ENCODE measurements at places on chromosomes 2 and 18. TPM values are rescaled to one million over a fixed set of nuclear protein-coding genes. Genes with fewer than 3 reads are reported as not detected.

DNA sequence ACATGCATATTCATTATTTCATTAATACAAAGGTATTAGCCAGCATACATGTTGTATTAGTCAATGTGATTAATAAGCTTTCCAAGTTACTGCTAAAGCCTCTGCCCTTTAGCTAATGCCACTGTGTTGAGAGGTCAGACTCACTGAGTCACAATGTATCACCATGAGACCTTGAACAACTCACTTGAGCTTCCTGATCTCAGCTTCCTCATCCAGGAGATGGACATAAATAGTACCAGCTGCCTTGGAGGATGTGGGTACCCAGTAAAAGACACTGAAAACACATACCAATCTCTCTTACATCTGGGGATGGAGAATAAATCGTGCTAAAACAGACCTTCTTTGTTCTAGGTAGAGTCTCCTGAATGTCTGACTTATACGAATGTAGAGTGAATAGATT, 224.6 kb downstream of the EPHA4 start:
- no peaks in the 10 kb centered on the region for H3K36me3 ChIP-seq
- H3K27ac ChIP-seq = no peak overlapping the region
- no peaks in the 10 kb centered on the region for H3K4me1 ChIP-seq
- no peak overlapping the region for H3K4me3 ChIP-seq

- no peaks in the 10 kb centered on the region for H3K27me3 ChIP-seq
- no peak for DNase-seq
- H3K36me3 ChIP-seq = peaks cover 10% of the 10 kb centered on the region
- peaks cover 77% of the 10 kb centered on the region for H3K4me1 ChIP-seq
These were observed 11.2 kb downstream of the NABP1 start for GRCh38 chr2:191688934-191689695.

GRCh38 chr18:24161304-24161703, 22.4 kb downstream of the CABYR start:
- H3K4me3 ChIP-seq = no peak overlapping the region
- no peak overlapping the region for H3K27ac ChIP-seq
- peaks cover 5% of the 10 kb centered on the region for H3K4me1 ChIP-seq
- H3K27me3 ChIP-seq = no peaks in the 10 kb centered on the region
- no peaks in the 10 kb centered on the region for H3K36me3 ChIP-seq
- DNase-seq = no peak

DNA sequence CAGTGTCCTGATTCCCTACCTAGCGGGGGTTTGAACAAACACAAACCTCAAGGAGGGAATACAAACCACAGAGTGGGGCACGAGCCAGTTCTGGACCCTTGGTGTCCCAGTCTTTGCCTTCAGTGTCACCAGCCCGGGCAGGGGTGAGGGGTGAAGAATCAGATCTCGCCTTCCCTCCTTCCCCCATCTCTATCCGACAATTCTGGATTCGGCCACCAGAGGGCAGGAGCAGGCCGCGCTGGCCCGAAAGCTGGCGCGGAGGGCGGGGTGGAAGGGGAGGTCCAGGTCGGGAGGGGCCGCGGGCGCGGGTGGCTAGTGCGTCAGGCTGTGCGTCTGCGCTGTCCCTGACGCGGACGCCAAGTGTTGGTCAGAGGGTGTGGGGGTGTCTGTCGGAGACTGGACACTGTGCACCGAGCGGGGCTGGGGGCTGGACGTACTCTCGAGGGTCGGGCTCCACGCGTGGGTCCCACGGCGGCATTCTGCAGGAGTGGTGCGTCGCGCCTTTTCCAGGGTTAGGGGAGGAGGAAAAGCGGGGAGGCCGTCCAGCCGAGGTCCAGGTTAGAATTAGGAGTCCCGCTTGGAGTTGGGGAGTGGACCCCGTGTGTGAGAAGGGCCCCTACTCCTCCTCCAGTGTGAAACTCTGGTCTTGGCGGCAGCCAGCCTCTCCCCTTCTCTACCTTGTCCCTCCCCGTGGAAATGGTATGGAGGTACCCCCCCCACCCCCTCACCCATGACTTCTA, 2.9 kb upstream of the CRYBA2 start:
- peaks cover 18% of the 10 kb centered on the region for H3K4me1 ChIP-seq
- no peak overlapping the region for H3K27ac ChIP-seq

GRCh38 chr2:237026981-237027711, 58.5 kb upstream of the COPS8 start:
- H3K27ac ChIP-seq = no peak overlapping the region
- H3K4me1 ChIP-seq = no peaks in the 10 kb centered on the region
- DNase-seq = peak; percentile 31
- peaks cover under 1% of the 10 kb centered on the region for H3K27me3 ChIP-seq

- no peaks in the 10 kb centered on the region for H3K27me3 ChIP-seq
- H3K27ac ChIP-seq = no peak overlapping the region
- no peak overlapping the region for H3K4me3 ChIP-seq
These were observed 210.9 kb upstream of the SP5 start for GRCh38 chr2:170503971-170504809.

DNA sequence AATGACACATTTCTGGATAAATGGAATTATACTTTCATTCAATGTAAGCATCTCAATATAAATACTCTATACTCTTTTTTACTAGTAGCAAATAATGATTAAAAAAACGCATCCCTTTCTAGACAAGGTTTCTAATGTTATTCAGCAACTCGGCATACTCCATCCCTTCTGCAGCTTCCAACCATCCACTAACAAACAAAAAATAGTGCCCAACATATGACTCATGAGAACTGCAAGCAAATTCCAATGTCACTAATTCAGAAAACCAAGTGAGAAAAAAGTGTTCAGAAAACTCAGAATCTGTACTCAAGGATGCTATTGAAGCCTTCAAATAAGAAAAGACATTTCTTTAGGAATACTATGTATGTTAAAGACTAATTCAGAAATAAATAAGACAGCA, 140.0 kb downstream of the BAZ2B start:
- no peaks in the 10 kb centered on the region for H3K27me3 ChIP-seq
- H3K4me1 ChIP-seq = no peaks in the 10 kb centered on the region
- DNase-seq = no peak
- no peak overlapping the region for H3K4me3 ChIP-seq
- peaks cover 3% of the 10 kb centered on the region for H3K36me3 ChIP-seq

- H3K36me3 ChIP-seq = no peaks in the 10 kb centered on the region
- H3K27ac ChIP-seq = peak overlapping the region; percentile 77
- H3K4me3 ChIP-seq = no peak overlapping the region
- no peak for DNase-seq
These were observed 139.9 kb upstream of the DNMT3A start for GRCh38 chr2:25481381-25482300.

- H3K4me3 ChIP-seq = no peak overlapping the region
- DNase-seq = no peak
- no peaks in the 10 kb centered on the region for H3K36me3 ChIP-seq
These were observed 21.1 kb downstream of the PER2 start for GRCh38 chr2:238267341-238267710.

DNA sequence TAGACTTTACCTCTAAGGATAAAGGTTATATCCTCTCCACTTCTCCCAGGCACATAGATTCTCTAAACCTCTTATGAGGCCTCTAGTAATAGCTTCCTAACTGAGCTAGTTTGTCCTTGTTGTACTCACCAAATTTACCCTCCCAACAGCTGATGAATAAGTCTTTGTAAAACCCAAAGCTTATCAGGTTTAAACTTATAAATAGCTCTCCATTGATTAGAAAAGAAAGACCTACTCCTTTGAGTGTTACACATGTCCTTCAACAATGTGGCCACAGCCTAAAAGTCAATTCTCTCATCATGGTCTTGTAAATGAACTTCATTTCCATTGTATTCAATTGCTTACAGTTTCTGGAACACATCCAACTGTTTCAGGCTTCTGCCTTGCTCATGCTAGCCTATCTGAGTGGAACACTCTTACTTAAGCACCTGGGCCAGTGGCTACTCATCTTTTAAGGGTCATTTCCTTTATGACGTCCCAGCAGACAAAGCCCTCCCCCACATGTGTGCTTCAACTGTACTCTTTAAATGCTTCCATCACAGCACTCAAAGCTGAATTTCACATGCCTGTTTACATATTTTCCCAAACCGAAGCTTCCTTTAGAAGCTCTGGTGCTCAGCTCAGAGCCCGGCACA, 131.6 kb downstream of the CDH2 start:
- H3K36me3 ChIP-seq = no peaks in the 10 kb centered on the region
- no peak overlapping the region for H3K27ac ChIP-seq
- no peaks in the 10 kb centered on the region for H3K4me1 ChIP-seq
- no peak overlapping the region for H3K4me3 ChIP-seq
- H3K27me3 ChIP-seq = no peaks in the 10 kb centered on the region

DNA sequence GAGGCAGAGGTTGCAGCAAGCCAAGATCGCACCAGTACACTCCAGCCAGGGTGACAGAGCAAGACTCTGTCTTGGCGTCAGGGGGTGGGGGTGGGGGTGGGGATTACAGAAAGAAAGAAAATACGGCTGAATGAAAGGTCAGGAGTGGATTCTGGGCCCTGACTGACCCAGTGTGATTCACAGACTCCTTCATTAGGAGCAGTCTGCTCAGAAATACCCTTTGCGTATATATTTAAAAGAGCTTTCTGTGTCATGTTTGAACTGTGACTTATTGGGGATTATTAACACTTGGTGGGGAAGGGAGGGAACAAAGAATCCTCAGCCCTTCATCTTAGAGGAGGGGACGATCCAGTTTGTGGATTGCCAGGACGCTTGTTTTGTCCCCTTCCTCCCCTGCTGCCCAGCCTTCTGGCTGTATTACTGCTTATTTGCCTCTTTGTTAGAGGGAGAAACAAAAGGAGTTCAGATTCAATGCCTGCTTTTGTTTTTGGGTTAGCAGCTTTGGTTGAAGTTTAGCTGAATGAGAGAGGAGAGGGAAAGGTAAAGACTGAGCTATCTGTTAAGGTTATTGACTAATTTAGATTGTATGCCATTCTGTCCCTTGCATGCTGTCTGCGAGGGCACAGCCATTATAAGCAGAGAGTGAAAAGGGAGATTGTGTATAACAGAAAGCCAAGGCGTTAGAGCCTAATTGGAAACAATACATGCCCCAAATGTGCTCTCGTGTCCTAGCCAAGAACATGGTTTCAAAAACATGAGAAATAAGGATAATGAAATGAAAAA, 118.3 kb downstream of the FMNL2 start:
- H3K4me1 ChIP-seq = no peaks in the 10 kb centered on the region
- H3K36me3 ChIP-seq = no peaks in the 10 kb centered on the region
- H3K4me3 ChIP-seq = no peak overlapping the region
- peaks cover 20% of the 10 kb centered on the region for H3K27me3 ChIP-seq
- DNase-seq = no peak

DNA sequence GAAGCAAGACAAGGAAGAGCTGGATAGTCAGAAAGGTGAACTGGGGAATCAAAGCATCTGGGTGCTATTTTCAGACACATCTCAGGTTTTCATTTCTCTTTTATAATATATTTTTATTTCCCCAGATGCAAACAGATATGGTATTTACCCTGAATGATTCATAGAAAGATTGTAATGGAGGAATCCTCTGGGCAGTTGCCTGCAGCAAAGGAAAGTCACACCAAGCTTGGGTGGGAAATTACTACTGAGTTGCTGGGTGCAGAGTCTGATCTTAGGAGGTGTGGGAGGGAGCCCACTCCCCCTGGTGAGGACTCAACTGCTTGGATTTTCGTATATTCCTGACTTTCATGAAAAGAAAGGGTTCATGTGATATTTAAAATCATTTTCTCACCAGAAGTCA, 2.1 kb downstream of the EFR3B start:
- no peak for DNase-seq
- no peaks in the 10 kb centered on the region for H3K36me3 ChIP-seq
- H3K4me3 ChIP-seq = peak overlapping the region; percentile 72
- peaks cover 45% of the 10 kb centered on the region for H3K4me1 ChIP-seq
- peaks cover 61% of the 10 kb centered on the region for H3K27me3 ChIP-seq

DNA sequence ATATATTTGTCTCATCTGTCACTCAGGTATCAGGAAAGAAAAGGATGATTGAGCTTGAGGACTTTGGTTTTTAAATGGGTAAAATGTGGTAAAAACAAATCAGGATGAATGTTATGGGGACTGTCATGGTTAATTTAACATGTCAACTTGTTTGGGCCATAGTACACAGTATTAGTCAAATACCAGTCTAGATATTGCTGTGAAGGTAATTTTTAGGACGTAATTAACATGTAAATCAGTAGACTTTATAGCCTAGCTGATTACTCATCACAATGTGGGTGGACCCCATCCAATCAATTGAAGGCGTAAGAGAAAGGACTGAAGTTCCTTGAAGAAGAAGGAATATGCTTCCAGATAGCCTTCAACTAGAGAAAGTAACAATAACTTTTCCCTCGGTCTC, 275.7 kb upstream of the ZNF804A start:
- no peak for DNase-seq
- no peaks in the 10 kb centered on the region for H3K4me1 ChIP-seq
- no peaks in the 10 kb centered on the region for H3K27me3 ChIP-seq
- no peaks in the 10 kb centered on the region for H3K36me3 ChIP-seq

GRCh38 chr18:68985172-68985820, 187.4 kb downstream of the CCDC102B start:
- H3K36me3 ChIP-seq = peaks cover 1% of the 10 kb centered on the region
- no peak for DNase-seq

DNA sequence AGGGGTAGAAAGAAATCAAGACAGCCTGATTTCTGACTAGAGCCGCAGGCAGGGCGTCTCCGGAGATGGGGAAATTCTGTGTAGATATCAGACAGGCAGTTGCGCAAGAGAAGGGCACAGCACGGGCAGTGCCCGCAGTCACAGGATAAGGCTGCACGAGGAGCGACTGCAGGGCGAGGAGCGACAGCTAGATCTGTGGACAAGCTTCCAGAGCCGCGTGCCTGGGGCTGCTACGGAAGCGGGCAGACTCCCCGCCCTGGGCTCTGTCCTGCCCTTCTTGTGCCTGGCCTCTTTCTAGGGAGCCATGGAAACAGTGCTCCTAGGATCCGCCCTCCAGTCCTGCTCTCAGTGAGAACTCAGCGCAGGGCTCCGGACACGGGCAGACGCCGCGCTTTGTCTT, 12.6 kb downstream of the MC5R start:
- H3K36me3 ChIP-seq = no peaks in the 10 kb centered on the region
- H3K27me3 ChIP-seq = peaks cover 38% of the 10 kb centered on the region
- H3K27ac ChIP-seq = no peak overlapping the region
- H3K4me3 ChIP-seq = no peak overlapping the region
- no peaks in the 10 kb centered on the region for H3K4me1 ChIP-seq

GRCh38 chr2:182713601-182714000, 2.5 kb upstream of the DNAJC10 start:
- no peaks in the 10 kb centered on the region for H3K4me1 ChIP-seq
- H3K4me3 ChIP-seq = no peak overlapping the region
- no peak overlapping the region for H3K27ac ChIP-seq
- H3K36me3 ChIP-seq = no peaks in the 10 kb centered on the region
- peaks cover 8% of the 10 kb centered on the region for H3K27me3 ChIP-seq

- no peaks in the 10 kb centered on the region for H3K36me3 ChIP-seq
- no peak overlapping the region for H3K27ac ChIP-seq
- no peaks in the 10 kb centered on the region for H3K27me3 ChIP-seq
- H3K4me3 ChIP-seq = no peak overlapping the region
These were observed 31.8 kb downstream of the NYAP2 start for GRCh38 chr2:225431105-225431863.

The COLEC11 gene
- 0.41 TPM for total RNA-seq

The C2orf15 gene
- 1.7 TPM for total RNA-seq

The HS1BP3 gene
- total RNA-seq = 10.7 TPM

The MDH1B gene
- total RNA-seq = 0.96 TPM

The TMEFF2 gene
- total RNA-seq = not detected

The ST6GAL2 gene
- total RNA-seq = not detected

The TYW5 gene
- 13.3 TPM for total RNA-seq

The CHST10 gene
- total RNA-seq = 7.5 TPM

The SYT4 gene
- total RNA-seq = not detected

The TEKT4 gene
- total RNA-seq = not detected

The CCDC85A gene
- total RNA-seq = not detected

The ERBB4 gene
- not detected for total RNA-seq

The XRCC5 gene
- total RNA-seq = 300 TPM

The ACVR2A gene
- 4.4 TPM for total RNA-seq

The MPP4 gene
- not detected for total RNA-seq

The ACMSD gene
- total RNA-seq = not detected

The PIK3C3 gene
- total RNA-seq = 55.9 TPM

The ABCG5 gene
- total RNA-seq = not detected
